HTR-8/SVneo (cell line): ENCODE measurements at places on chromosomes 12 and 14.

- DNase-seq = no peak
Observed at GRCh38 chr14:85574853-85575616, 45.1 kb downstream of the FLRT2 start.

GRCh38 chr12:3464561-3464960 lies 26.4 kb upstream of the PRMT8 start:
- DNase-seq = no peak

- DNase-seq = peak; percentile 19
Observed at GRCh38 chr14:32259368-32260013, 56.4 kb upstream of the RNU6-8 start.

GRCh38 chr14:64114166-64114565 lies 180.0 kb downstream of the ESR2 start:
- no peak for DNase-seq

- DNase-seq = peak; percentile 51
Observed at GRCh38 chr12:123237646-123238329, 4.6 kb downstream of the MTRFR start.
